ENCODE measurements at places on chromosomes 16 and 17. TPM values are rescaled to one million over a fixed set of nuclear protein-coding genes. Genes with fewer than 3 reads are reported as not detected.

DNA sequence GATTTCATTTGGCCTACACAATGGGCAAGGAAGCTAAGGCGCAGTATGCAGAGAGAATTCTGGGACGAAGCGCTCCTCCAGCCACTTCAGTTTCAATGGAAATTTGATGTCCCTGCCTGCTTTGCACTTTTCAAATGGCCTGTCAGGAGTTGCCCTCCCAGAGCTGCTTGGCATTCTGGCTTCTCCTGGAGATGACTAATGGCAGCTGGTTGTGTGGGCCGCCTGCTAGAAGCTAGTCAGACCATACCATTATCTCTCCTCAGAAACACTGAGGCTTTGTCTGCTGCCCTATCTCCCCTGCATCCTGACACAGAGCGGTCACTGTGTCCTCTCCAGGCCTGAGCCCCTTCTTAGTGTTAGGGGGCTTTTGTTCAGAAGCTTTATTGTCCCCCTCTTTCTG lies 180.1 kb downstream of the SPECC1 start:
- no peak for DNase-seq

DNA sequence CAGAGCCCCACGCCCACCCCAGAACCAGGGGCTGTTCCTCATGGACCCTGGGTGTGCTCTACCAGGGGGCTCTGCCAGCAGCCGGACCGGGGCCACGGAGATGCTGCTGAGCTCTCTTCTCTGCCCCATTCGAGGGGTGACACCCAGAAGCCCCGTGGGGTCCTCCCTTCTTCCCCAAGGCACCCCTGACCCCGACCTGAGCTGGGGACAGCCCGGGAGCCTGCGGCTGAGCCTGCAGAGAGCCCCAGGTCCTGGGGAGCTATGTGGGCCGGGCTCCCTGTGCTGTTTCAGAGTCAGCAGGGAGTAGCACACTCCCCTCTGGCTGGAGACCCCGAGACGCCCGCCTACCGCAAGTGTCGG lies 1.2 kb upstream of the PRR35 start:
- DNase-seq, result no peak

- no peak for DNase-seq
Observed at GRCh38 chr17:33650304-33650703, 357.2 kb upstream of the ASIC2 start.

GRCh38 chr17:57168695-57169094 lies 83.6 kb downstream of the AKAP1 start:
- DNase-seq, result no peak

- DNase-seq, result no peak
Observed at GRCh38 chr17:68205808-68206720, 41.8 kb upstream of the AMZ2 start.

GRCh38 chr17:19344311-19345066 lies 18.0 kb downstream of the B9D1 start:
- DNase-seq, result no peak

- DNase-seq, result no peak
Observed at GRCh38 chr17:63413128-63413527, 33.0 kb downstream of the CYB561 start.

GRCh38 chr16:42691-43090 lies 10.7 kb downstream of the POLR3K start:
- DNase-seq, result no peak

- no peak for DNase-seq
Observed at GRCh38 chr17:75219815-75220214, 14.3 kb downstream of the NUP85 start.

DNA sequence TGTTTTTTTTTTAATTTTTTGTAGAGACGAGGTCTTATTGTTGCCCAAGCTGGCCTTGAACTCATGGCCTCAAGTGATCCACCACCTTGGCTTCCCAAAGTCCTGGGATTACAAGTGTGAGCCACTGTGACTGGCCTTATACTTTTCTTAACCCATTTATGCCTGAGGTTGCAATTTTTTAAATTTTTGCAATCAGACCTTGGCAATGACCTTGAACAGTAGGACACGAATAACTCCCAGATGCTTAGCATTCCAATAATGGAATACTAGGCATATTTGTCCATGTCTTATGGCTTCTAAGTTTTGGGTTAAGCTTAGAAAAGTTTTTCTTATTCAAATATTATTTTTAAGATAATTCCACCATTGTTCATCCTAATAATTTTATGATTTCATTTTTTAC lies 28.3 kb upstream of the TMEM97 start:
- DNase-seq, result no peak

DNA sequence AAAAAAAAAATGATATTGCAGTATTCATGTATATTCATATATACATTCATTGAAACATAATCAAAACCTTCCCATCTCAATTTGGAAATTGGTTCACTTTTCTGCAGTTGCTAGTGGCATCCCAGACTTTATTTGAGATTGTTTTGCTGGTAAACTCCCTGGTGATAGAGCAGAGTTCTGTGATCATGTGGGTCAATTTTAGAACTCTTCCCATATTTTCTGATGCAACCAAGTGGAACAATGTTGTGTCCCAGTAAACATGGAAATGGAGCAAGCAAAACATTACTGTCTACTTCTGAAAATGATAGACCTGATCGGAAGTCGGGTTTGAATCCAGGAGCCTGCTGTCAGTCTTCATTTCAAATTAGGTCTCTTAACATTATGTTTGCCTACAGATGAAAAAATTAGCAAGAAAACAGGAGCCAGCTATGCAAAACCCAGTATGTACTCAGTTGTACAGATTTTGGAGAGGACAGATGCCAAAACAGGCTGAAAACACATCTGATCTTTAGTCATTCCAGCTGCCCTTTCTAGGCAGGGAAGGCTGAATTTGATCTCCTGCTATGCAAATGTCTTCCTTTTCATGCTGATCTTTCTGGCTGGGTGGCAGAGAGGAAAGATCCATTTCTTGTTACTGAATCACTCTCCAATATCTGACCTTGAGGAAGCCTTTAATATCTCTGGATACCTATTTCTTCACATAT lies 786.6 kb upstream of the SOX9 start:
- no peak for DNase-seq

DNA sequence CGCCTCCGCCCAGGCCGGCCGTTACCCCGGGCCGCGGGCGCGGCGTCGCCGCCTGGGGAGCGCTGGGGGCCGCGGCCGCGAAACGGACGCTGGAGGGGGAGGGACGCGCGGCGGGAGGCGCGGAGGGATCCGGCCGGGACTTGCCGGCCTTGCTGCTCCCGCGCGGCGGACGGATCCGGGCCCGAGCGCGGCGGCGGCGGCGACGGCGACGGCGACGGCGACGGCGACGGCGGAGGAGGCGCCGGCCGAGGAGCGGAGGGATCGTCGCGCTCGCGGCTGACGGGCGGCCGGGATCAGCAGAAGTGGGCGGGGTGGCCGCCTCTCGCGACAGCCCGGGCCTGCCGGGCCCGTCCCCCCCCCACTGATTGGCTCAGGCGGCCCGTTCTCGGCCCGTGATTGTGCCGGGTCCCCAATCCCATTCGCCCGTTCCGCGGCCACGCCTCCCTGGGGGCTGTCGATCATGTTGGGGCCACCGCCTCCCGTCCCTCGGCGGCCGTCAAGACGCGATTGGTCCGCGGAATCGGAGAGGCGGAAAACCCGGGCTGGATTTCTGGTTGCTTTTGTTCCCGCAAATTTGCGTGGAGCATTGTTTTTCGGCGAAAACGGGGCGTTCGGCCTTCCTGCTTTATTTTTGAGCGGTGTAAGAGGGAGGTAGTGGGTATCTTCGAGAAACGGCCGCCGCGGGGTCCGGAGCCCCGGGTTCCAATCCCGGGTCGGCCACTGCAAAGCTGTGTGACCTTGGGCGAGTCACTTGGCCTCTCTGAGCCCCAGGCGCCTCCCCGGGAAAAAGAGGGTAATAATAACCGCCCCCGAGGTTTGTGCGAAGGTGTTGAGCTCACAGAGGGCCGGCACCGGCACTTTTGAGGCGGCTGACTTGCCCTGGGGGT lies at the start of gene ZCCHC14:
Gene ZCCHC14, minus strand, starts transcription at position 304 of the 887 bp plus-strand sequence. CDS start 786 bp downstream, outside the sequence.
- peak; percentile 100 for DNase-seq

- DNase-seq, result no peak
Observed at GRCh38 chr17:49631496-49631895, 46.4 kb downstream of the SPOP start.

- DNase-seq, result no peak
Observed at GRCh38 chr17:60108712-60109111, 30.0 kb upstream of the HEATR6 start.

- no peak for DNase-seq
Observed at GRCh38 chr17:74502861-74503260, 28.4 kb downstream of the CD300LB start.

GRCh38 chr16:73065632-73066330 lies 17.9 kb upstream of the ZFHX3 start:
- no peak for DNase-seq

DNA sequence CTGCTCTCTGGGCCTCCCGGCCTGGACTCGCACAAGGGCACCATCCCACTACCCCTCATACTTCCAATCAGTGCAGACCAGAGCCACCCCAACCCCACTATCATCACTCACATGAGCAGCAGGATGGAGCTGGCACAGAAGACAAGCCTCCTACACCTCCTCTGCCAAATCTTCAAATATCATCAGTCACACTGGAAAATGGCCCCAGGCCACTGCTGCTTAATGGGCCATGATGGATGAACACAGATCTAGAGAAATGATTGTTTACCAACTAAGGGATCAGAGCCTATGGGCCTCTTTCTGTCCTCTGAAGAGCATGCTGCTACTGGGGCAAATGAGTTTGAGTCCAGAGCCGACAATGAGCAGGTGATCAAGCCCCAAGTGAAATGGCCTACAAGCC lies 165.5 kb downstream of the GRIN2A start:
- no peak for DNase-seq

DNA sequence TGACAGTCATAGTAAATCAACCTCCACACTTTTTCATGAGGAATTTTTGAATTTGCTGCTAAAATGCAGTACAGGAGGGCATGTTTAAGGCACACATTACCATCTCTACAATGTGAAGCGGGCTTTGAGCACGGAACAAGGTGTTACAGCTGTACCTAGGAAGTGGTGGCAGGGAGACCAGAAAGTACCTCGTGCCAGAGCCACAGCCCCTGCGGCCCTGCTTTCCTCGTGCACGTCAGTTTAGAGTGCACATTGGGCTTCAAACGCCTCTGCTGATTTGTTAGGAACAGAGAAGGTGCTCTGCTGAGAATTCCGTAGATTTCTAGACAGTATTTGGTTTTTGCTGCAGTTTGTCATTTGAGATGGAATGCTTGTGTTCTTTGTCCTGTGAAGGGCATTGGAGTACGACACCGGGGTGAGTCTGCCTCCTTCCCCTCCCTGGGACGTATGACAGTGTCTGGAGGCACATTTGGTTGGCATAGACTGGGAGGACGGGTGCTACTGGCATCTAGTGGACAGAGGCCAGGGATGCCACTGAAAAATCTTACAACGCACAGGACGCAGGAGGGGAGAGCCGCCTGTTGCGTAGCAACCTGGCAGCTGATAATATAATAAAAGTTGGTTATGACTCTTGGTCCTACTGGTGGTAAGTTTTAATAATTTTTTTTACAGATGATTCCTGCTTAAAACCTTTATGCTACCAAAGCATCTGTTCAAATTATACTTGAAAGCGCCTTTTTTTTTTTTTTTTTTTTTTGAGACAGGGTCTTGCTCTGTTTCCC lies 9.1 kb downstream of the FOXK2 start:
- DNase-seq, result peak; percentile 30

- DNase-seq, result no peak
Observed at GRCh38 chr17:70825321-70826125, 656.2 kb downstream of the KCNJ2 start.

DNA sequence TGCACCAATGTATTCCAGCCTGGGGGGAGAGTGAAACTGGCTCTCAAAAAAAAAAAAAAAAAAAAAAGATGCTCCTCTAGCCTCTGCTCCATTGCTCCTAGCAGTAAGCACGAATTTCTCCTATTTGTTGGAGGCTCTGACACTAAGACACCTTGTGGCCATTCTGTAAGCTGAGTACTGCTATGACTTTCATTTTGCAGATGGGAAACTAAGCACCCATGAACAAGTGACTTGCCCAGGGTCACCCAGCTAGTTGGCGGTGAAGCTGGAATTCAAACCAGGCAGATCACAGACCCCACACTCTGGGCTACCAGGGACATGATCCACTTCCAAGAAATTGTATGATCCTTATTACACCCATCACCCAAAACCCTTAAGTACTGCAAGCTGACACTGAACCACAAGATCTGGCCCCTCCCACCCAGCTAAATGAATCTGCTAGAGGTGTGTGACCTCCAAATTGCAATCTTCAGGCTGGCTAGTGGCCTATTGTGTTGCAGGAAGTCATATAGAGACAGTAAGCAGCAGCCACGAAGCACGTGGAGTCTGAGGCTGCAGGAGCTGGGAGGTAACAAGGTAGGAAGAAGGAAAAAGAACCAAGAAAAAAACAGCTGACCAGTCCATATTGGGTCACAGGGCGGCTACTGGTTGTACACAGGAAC lies 209.4 kb downstream of the XYLT1 start:
- DNase-seq, result peak; percentile 43

GRCh38 chr16:86189934-86190333 lies 291.0 kb downstream of the IRF8 start:
- DNase-seq, result no peak

- DNase-seq, result no peak
Observed at GRCh38 chr16:27429981-27430441, 28.0 kb downstream of the IL21R start.

- DNase-seq, result no peak
Observed at GRCh38 chr17:39361064-39361463, 40.4 kb downstream of the FBXL20 start.

DNA sequence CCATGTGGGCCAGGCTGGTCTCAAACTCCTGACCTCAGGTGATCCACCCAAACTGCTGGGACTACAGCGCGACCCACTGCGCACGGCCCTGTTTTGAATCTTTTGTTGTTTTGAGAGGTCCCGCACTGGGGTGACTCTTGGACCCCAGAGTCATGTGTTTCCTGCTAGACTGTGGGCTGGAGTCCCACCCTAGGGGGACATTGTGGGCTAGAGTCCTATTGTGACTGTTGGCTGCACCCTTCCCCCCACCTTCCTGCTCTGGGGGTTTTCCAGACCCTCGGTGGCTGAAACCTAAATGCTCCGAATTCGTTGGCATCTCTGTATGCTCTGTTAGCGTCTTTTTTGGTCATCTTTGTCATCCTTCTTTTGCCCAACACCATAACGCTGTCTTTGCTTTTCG lies 16.0 kb downstream of the NUPR1 start:
- no peak for DNase-seq

DNA sequence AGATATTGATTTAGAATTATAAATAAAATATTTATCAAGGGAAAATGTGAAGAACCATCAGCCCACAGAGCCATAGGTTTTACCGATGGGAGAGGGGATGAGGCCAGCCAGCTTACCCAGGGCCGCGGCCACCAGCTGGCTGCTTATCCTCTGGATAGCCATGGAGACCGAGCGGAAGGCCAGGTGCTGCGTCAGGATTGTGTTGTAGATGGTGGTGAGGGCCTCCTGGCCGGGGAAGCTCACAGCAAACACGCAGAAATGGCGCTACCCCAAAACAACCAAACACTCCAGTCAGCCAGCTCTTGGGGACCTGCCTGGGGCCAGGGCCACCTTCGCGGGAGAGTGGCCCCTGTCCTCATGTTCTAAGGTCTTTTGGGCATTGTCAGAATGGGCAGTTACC lies 97.8 kb downstream of the DNAH17 start:
- DNase-seq, result no peak

P3H4 gene
- 1.2 TPM for total RNA-seq

CNTNAP4 gene
- total RNA-seq, result not detected

MT1H gene
- 5.4 TPM for total RNA-seq

MAP1LC3B gene
- total RNA-seq, result 61.8 TPM

GSDMA gene
- not detected for total RNA-seq

NPIPA8 gene
- total RNA-seq, result not detected

TMC6 gene
- 85.6 TPM for total RNA-seq

NACA2 gene
- not detected for total RNA-seq

ZSCAN10 gene
- not detected for total RNA-seq

BOLA2 gene
- total RNA-seq, result 12.4 TPM

PNMT gene
- total RNA-seq, result not detected

GNG13 gene
- not detected for total RNA-seq

CCL7 gene
- total RNA-seq, result not detected

OTOP2 gene
- total RNA-seq, result not detected

SLC52A1 gene
- total RNA-seq, result 0.19 TPM

DOC2B gene
- 0.14 TPM for total RNA-seq

All from activated naive CD4-positive, alpha-beta T cell treated with anti-CD3 and anti-CD28 coated beads for 36 hours (primary cell).